ENCODE measurements at places on chromosomes 12 and 14. TPM values are rescaled to one million over a fixed set of nuclear protein-coding genes. Genes with fewer than 3 reads are reported as not detected.

Gene IGFBP6
- polyA plus RNA-seq: not detected

Gene OTX2
- not detected for polyA plus RNA-seq

Gene PRR13
- 591 TPM for polyA plus RNA-seq

Gene TMED10
- 112 TPM for polyA plus RNA-seq

Gene PMCH
- polyA plus RNA-seq: not detected

Gene GALNT8
- polyA plus RNA-seq: not detected

GRCh38 chr14:24232121-24232644 lies at the start of gene NEDD8:
TSS of gene NEDD8 (minus strand) at chr14:24232367. CDS start at chr14:24232267, 100 bp downstream.
- peak; percentile 96 for DNase-seq

DNA sequence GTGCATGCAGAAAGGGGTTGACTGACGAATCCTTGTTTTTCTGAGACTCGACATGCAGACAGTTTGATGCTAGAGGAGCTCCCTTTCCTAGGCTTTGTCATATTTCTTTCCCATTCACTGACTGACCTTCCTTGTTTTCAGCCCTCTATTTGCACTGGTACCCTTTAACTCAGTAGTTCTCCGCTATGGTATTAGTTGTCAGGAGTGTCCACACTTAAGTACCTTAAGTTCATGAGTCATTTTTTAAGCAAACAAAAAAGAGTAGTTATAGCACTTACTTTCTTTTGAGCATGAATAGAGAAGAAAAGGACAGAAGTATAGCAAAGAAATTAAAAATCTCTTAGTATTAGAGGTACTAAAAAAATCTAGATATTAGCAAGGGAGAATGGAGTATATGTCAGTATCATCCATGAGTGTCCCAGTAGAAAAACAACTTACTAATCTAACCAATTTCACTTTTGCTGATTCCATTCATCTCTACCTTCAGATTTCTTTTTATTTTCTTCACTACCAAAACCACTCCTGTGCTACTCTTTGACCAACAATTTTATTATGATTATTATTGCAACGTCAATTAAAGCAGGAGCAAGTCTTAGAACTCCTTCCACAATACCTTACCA lies 8.3 kb downstream of the ATP2B1 start:
- DNase-seq: no peak

DNA sequence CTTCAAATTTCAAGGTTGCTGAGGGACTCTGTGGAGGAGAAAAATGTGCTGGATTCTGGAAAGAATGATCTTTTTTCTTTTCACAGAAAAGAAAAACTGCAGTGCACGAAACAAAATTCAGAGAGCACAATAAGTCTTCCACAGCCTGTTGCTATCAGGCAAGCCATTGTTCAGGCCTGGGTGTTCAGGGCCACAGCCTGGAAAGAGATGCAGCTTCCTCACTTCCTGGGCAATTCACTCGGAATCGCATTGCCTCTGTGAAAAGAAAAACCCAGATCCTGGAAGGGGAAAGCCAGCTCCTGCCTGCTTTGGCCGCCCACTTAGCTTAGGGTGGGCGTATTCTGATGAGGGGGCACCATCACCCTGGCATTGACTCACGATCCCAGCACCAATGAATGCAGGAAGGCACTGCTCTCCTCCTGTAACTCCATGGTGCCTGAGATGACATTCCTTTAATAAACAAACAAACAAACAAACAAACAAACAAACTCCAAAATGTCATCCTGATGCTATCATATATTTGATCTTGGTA lies 863.9 kb downstream of the BCL11B start:
- no peak for DNase-seq

- no peak for DNase-seq
Observed at GRCh38 chr14:74855021-74855420, 20.9 kb downstream of the PROX2 start.

- DNase-seq: no peak
Observed at GRCh38 chr14:71625891-71626701, 306.1 kb upstream of the RGS6 start.

DNA sequence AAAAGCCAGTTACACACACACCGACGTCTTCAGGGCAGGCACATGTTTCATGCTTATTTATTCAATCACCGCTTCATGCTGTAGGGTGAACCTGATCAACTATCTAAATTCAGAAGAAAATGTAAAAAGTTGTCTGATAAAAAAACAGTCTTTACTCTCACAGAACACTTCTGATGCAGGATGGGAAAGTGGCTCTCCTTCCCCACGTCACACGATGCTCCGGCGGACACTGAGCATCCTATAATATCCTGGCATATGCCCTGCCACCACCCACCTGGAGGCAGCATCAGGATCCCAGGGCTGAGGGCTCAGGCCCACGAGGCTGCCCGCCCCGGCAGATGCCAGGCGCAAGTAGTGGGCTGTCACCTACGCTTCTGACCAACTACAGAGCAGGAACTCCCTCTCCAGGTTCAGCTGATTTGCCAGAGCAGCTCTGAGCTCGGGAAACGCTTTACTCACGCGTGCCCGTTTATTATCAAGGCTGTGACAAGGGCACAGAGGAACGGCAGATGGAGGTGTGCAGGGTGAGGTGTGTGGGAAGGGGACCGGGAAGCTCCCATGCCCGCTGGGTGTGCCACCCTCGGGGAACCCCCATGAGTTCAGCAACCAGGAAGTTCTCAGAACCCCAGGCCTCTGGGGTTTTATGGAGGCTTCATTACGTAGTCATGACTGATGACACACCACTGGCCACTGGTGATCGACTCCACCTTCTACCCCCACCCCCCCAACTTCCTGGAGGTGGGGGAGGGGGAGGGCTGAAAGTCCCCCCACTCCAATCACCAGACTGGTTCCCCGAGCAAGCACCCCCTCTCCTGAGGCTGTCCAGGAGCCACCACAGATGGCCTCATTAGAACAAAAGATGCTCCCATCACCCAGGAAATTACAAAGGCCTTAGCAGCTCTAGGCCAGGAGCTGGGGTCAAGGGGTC lies 32.1 kb downstream of the SLC15A4 start:
- DNase-seq: peak; percentile 85

- DNase-seq: peak; percentile 14
Observed at GRCh38 chr12:103632554-103633216, 45.6 kb downstream of the STAB2 start.

- DNase-seq: no peak
Observed at GRCh38 chr14:53496668-53497067, 343.5 kb upstream of the DDHD1 start.
